ENCODE measurements at places on chromosomes 5 and 9.

- no peak for DNase-seq
Measured at GRCh38 chr9:93096811-93097382, 880 bp downstream of the CARD19 start.

DNA sequence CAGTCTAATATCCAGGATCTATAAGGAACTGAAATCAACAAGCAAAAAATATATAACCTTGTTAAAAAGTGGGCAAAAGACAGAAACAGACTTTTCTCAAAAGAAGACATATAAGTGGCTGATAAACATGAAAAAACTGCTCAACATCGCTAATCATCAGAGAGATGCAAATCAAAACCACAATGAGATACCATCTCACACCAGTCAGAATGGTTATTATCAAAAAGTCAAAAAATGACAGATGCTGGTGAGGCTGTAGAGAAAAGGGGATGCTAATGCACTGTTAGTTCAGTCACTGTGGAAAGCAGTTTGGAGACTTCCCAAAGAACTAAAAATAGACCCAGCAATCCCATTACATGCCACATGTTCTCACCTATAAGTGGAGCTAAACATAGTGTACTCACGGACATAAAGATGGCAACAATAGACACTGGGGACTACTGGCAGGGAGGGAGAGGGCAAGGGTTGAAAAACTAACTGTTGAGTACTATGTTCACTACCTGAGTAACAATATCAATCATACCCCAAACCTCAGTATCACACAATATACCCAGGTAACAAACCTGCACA lies 11.7 kb upstream of the TSSK1B start:
- no peak for DNase-seq

- no peak for DNase-seq
Measured at GRCh38 chr9:21598749-21599148, 116.6 kb upstream of the IFNE start.

DNA sequence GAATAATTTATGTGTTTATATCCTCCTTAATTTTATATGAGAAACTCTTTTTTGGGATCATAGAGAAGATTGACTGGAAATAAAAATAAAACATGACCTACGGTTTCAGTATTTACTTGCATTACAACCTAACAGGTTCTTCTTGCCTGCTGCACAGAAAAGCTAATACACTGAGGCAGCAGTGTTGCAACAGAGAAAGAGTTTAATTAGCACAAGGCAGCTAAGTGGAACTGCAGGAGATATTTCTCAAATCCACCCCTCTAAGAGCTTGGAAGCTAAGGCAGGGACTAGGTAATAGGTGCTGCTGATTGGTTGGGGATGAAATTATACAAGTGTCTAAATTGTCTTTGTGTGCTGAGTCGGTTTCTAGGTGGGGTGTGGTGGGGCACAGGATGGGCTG lies 380.9 kb downstream of the DIRAS2 start:
- DNase-seq: no peak

DNA sequence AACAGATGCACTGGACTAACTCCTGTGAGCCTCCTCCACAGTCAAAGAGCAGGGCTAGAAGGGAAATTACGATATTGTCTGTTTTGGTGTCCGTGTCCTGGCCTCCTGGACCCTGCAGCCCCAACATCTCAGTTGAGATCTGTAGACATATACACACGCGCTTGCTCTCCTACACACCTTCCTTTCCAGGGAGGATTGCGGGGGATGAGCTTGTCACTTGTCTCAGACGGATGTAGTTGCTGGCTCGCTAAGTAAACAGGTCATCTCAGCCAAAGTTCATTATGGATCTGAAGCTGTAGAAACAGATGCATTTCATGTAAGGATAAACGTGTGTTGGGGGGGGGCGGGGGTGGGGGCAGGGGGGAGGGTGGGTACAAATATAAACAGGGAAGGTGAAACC lies 549.3 kb downstream of the CCDC171 start:
- no peak for DNase-seq

- DNase-seq: no peak
Measured at GRCh38 chr9:29348999-29349398, 1775.7 kb upstream of the C9orf72 start.

DNA sequence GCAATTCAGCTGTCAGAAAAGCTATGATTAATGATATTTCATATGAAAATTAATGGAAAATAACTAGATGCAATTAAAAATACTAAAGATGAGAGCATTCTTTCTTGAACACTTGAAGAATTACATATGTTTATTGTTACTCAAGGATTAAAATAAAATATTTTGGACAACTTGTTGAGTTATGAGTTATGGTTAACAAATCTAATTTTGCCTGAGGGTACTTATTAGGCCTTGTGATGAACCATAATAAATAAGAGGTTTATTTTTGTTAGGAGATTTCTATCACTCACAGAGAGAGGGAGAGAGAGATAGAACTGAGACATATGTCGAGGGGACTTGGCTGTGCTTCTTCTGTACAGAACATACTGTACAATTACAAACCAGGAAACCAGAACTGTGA lies 183.7 kb downstream of the ISL1 start:
- no peak for DNase-seq

GRCh38 chr5:96026406-96027041 lies 64.9 kb upstream of the ELL2 start:
- DNase-seq: no peak

All from T47D (cell line).